ENCODE measurements at places on chromosomes 16 and 17. TPM values are rescaled to one million over a fixed set of nuclear protein-coding genes. Genes with fewer than 3 reads are reported as not detected.
A peak's percentile ranks its signal among the peaks of the same experiment; 100 is the strongest.

HYDIN gene
- total RNA-seq = 2.6 TPM

RNF213 gene
- 70.5 TPM for total RNA-seq

SNX20 gene
- not detected for total RNA-seq

CD300A gene
- 2.0 TPM for total RNA-seq

PLEKHG4 gene
- total RNA-seq = 15.0 TPM

- H3K27ac ChIP-seq = peak overlapping the region; percentile 60
- no peak overlapping the region for H3K4me3 ChIP-seq
- no peak for DNase-seq
- H3K27me3 ChIP-seq = no peaks in the 10 kb centered on the region
Observed at GRCh38 chr17:19433255-19433654, 22.2 kb downstream of the RNF112 start.

DNA sequence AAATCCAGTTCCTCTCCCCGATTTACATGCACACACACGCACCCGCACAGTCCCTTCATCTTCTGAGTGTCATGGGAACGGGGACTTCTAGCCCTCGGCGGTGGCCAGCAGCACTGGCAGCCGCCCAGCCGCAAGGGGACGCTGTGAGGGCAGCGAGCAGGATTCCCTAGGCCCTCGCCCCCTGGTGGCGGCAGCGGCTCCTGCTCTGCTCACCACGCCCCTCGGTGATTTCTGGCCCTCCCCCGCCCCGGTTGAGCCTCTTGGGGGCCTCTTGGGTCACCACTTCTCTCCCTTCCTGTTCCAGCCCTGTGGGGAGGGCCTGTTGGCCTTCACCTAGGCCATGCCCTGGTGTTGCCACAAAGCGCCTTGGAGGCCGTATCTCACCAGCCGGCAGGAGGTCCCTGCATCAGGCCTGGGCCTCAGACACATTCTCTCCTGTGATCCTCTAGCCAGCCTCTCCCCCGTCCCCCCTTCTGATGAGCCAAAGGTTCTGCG is 75.2 kb upstream of the KSR1 start:
- H3K27ac ChIP-seq = no peak overlapping the region
- H3K27me3 ChIP-seq = no peaks in the 10 kb centered on the region
- no peaks in the 10 kb centered on the region for H3K4me1 ChIP-seq
- peak; percentile 92 for DNase-seq

- peak overlapping the region; percentile 52 for H3K27ac ChIP-seq
- DNase-seq = no peak
- H3K27me3 ChIP-seq = no peaks in the 10 kb centered on the region
- H3K4me1 ChIP-seq = no peaks in the 10 kb centered on the region
- peaks cover 73% of the 10 kb centered on the region for H3K36me3 ChIP-seq
- H3K4me3 ChIP-seq = no peak overlapping the region
Observed at GRCh38 chr16:4884972-4885874, 37.9 kb downstream of the UBN1 start.

GRCh38 chr17:79082311-79083190 is 7.9 kb downstream of the ENGASE start:
- H3K27ac ChIP-seq = no peak overlapping the region
- peak; percentile 86 for DNase-seq
- no peak overlapping the region for H3K4me3 ChIP-seq
- no peaks in the 10 kb centered on the region for H3K27me3 ChIP-seq
- no peaks in the 10 kb centered on the region for H3K4me1 ChIP-seq
- H3K36me3 ChIP-seq = peaks cover 28% of the 10 kb centered on the region

DNA sequence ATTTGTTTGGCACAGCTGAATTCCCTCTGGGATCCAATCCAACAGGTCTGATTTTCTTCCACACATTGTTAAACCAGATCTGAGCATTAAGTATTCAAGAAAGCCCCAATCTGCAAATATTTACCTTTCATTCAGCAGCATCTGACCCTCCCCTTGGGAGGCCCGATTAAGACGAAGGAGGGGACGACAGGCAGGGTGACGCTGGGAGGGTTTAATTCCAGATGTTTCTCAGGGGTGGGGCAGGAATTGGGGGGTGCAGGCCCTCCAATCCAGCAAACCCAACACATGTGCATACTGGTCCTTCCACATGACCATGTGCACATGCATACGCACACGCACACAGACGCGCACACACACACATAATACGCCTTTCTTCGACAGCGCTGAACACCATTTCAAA is 240.5 kb downstream of the GSG1L start:
- no peaks in the 10 kb centered on the region for H3K27me3 ChIP-seq
- H3K4me1 ChIP-seq = peaks cover 3% of the 10 kb centered on the region
- DNase-seq = no peak
- H3K36me3 ChIP-seq = no peaks in the 10 kb centered on the region

DNA sequence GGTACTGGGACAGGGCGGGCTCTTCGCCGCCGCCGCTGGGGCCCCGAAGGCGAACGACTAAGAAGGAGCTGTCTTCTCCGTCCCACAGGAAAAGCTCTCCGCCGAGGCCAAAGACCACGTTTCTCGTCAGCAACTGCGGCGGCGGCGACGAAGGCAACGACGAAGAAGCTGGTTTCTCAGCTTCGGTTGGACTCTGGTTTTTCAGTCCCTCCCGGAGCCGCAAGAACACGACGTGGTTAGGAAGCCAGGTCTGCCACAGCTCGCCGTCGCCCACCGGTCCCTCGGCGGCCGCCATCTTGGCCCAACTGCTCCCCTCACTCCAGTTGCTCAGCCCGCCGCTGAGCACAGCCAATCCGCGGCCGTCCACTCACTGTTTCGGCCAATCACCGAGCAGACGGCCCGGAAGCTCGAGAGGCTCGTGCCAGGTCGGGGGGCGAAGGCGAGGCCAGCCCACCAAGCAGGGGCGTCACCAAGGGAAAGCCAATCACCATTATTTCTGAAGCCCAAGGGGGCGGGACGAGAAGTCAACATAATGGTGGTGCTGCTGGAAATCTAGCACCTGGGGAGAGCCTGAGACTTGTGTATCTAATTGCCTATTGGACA is at the start of gene NUP88:
NUP88 (minus strand) TSS at position 307 of the 603 bp plus-strand sequence; CDS start at position 295, 12 bp downstream.
- H3K4me3 ChIP-seq = peak within 1 kb of the TSS; percentile 100
- DNase-seq = peak; percentile 97
- H3K4me1 ChIP-seq = peaks cover 11% of the 10 kb centered on the region
- peaks cover 26% of the 10 kb centered on the region for H3K36me3 ChIP-seq
- H3K27ac ChIP-seq = peak within 1 kb of the TSS; percentile 99

DNA sequence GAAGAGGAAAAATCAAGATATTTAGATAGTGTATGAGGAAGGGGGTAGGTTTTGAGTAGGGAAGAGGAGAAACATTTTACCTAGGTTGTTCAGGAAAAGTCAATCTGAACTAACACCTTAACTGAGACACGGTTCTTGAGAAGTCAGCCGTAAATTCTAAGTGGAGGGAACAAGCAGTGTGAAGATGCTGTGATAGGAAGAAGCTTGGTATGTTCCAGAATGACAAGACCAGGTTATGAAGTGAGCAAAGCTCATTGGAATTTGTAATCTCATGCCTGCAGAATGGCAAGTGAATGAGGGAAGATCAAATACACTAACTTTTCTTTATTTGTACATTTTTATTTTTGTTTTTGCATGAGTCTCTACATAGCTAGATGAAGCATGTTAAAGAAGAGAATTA is 307.6 kb downstream of the ZFHX3 start:
- H3K36me3 ChIP-seq = peaks cover 4% of the 10 kb centered on the region
- H3K4me1 ChIP-seq = peaks cover 3% of the 10 kb centered on the region
- H3K27me3 ChIP-seq = no peaks in the 10 kb centered on the region
- peak overlapping the region; percentile 13 for H3K27ac ChIP-seq

DNA sequence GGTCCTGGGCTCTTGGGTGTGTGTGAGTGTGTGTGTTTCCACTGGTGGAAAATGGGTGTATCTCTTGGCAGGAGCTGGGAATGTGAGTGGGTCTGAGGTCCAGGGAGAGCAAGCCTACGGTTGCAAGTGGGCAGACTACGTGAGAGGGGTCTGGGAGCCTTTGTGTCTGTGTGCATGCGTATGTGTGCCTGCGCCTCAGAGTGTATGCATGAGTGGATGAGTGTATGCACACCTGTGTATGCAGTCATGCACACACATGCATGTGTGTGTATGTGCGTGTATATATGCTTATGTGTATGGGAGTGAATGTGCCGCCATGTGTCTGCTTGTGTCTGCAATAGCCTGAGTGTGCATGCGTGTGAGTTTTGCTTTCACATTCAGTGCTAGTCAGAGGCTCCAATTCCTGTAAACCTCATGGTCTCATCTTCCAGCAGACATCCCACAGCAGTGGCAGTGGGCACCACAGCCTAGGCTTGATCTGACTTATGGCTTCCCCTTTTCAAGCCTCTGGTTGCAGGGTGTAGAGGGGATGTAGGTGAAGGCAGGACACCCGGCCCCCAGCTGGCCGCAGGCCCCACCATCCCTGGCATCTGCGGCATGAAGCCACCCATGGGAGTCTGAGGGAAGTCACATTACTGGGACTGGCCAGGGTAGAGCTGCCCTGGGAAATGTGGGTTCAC is 19.7 kb upstream of the RMI2 start:
- H3K4me1 ChIP-seq = peaks cover 58% of the 10 kb centered on the region
- no peaks in the 10 kb centered on the region for H3K27me3 ChIP-seq
- DNase-seq = no peak
- no peak overlapping the region for H3K4me3 ChIP-seq

DNA sequence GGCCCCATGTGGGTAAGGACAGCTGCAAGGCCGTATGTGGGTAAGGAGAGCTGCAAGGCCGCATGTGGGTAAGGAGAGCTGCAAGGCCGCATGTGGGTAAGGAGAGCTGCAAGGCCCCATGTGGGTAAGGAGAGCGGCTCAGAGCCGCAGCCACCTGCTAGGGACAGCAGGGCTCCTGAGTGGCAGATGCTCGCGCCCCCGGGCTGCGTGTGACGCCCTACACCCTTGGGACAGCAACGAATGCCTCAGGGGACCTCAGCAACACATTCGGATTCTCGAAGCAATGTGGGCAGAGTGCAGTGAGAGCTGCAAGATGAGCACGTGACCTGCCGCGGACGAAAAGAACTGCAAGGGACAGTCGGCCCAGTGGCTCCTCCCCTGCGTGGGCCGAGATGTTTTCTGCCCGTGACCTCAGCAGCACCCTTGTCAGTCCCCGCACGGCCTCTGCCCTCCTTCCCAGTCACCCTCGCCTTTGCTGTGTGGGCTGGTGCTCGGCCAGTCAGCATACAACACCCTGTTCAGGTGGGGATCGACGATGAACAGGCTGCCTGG is 9.6 kb upstream of the SLC38A8 start:
- H3K27me3 ChIP-seq = no peaks in the 10 kb centered on the region
- H3K4me1 ChIP-seq = no peaks in the 10 kb centered on the region
- H3K27ac ChIP-seq = no peak overlapping the region

- DNase-seq = no peak
- no peaks in the 10 kb centered on the region for H3K27me3 ChIP-seq
- 0 out of 2 replicates have a peak overlapping the region, but pooled peaks have one; percentile 17 for H3K27ac ChIP-seq
- H3K4me1 ChIP-seq = peaks cover 9% of the 10 kb centered on the region
- H3K4me3 ChIP-seq = no peak overlapping the region
- H3K36me3 ChIP-seq = no peaks in the 10 kb centered on the region
Observed at GRCh38 chr17:55492781-55493341, 18.4 kb downstream of the SMIM36 start.

- H3K4me3 ChIP-seq = no peak overlapping the region
- no peaks in the 10 kb centered on the region for H3K27me3 ChIP-seq
- DNase-seq = no peak
- no peak overlapping the region for H3K27ac ChIP-seq
- H3K4me1 ChIP-seq = no peaks in the 10 kb centered on the region
Observed at GRCh38 chr16:48824271-48824670, 214.3 kb upstream of the N4BP1 start.

GRCh38 chr16:72952811-72953271 is 95.1 kb downstream of the ZFHX3 start:
- H3K27ac ChIP-seq = no peak overlapping the region
- H3K36me3 ChIP-seq = peaks cover 8% of the 10 kb centered on the region
- H3K27me3 ChIP-seq = no peaks in the 10 kb centered on the region

All from WTC11 (cell line).